Activated CD4-positive, alpha-beta memory T cell treated with anti-CD3 and anti-CD28 coated beads, Interleukin-2, amount 10 ng/mL, durations not matched to agents 7 days and 5 days (primary cell): ENCODE measurements at places on chromosomes 1 and 21. TPM values are rescaled to one million over a fixed set of nuclear protein-coding genes. Genes with fewer than 3 reads are reported as not detected.

GRCh38 chr1:53642607-53643006 lies 96.4 kb downstream of the GLIS1 start:
- no peak overlapping the region for H3K4me3 ChIP-seq
- no peaks in the 10 kb centered on the region for H3K4me1 ChIP-seq
- no peaks in the 10 kb centered on the region for H3K36me3 ChIP-seq
- H3K27ac ChIP-seq = no peak overlapping the region

GRCh38 chr1:44810101-44810761 lies 1.9 kb downstream of the BTBD19 start:
- peaks cover 83% of the 10 kb centered on the region for H3K4me1 ChIP-seq
- no peaks in the 10 kb centered on the region for H3K27me3 ChIP-seq
- peak overlapping the region; percentile 98 for H3K27ac ChIP-seq
- H3K4me3 ChIP-seq = peak overlapping the region; percentile 73

- H3K27ac ChIP-seq = no peak overlapping the region
- H3K4me3 ChIP-seq = no peak overlapping the region
- no peak for DNase-seq
- peaks cover 22% of the 10 kb centered on the region for H3K27me3 ChIP-seq
These were observed 160.5 kb upstream of the KIAA0040 start for GRCh38 chr1:175353066-175353465.

GRCh38 chr1:25804244-25804963 lies 4.4 kb downstream of the SELENON start:
- no peak overlapping the region for H3K4me3 ChIP-seq
- peaks cover 9% of the 10 kb centered on the region for H3K27me3 ChIP-seq
- peaks cover 29% of the 10 kb centered on the region for H3K4me1 ChIP-seq
- no peaks in the 10 kb centered on the region for H3K36me3 ChIP-seq
- H3K27ac ChIP-seq = no peak overlapping the region

GRCh38 chr1:25723250-25723880 lies 76.6 kb upstream of the SELENON start:
- no peak overlapping the region for H3K4me3 ChIP-seq
- no peaks in the 10 kb centered on the region for H3K4me1 ChIP-seq
- H3K36me3 ChIP-seq = peaks cover 2% of the 10 kb centered on the region

DNA sequence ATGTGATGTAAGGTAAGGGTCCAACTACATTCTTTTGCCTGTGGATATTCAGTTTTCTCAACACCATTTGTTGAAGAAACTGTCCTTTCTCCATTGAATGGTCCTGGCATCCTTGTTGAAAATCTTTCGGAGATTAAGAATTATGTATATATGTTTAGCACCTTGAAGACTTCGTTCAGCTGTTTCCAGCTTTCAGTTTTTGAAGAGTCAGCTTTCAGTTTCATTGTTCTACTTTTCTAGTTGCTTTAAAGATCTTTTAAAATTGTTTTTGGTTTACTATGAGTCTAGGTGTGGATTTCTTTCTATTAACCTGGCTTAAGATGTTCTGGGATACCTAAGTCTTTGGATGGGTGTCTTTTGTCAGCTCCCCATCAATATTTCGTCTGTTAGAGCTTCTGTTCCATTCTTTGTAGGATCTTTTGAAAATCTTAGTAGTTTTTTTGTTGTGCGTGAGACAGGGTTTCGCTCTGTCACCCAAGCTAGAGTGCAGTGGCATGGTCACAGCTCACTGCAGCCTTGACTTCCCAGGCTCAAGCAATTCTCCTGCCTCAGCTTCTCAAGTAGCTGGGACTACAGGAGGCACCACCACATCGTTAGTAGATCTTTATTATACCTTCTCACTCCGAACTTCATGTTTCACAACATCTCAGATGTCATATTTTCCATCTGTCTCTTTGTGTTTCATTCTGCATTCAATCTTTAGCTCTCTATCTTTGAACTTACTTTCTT lies 353.5 kb upstream of the B3GALT2 start:
- peak overlapping the region; percentile 71 for H3K4me3 ChIP-seq
- H3K36me3 ChIP-seq = peaks cover 34% of the 10 kb centered on the region

GRCh38 chr1:152906023-152906565 lies 2.3 kb upstream of the IVL start:
- H3K27me3 ChIP-seq = peaks cover 12% of the 10 kb centered on the region
- no peaks in the 10 kb centered on the region for H3K4me1 ChIP-seq
- H3K27ac ChIP-seq = no peak overlapping the region
- no peak overlapping the region for H3K4me3 ChIP-seq
- DNase-seq = no peak

GRCh38 chr1:219000631-219001030 lies 173.0 kb upstream of the LYPLAL1 start:
- DNase-seq = no peak
- H3K27me3 ChIP-seq = no peaks in the 10 kb centered on the region
- no peaks in the 10 kb centered on the region for H3K4me1 ChIP-seq
- H3K36me3 ChIP-seq = no peaks in the 10 kb centered on the region

DNA sequence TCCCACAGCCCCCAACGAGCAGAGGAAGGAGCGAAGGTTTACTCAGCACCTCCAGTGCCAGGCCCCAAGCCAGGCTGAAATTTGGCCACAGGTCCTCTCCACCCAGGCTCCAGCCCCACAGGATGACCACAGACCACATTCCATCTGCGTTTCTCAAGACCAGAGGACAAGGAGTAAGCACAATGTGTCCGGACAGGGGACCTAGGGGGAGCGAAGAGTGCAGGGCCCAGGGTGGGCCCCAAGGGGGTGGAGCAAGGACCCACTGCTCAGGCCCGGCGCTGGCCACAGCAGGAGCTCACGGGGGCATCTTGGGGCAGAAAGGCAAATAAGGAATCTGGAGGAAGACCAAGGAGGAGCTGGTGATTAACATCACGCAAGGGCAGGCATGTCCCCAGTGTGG lies 100.5 kb downstream of the NPHP4 start:
- no peaks in the 10 kb centered on the region for H3K27me3 ChIP-seq
- peaks cover 6% of the 10 kb centered on the region for H3K36me3 ChIP-seq
- no peak overlapping the region for H3K27ac ChIP-seq
- no peaks in the 10 kb centered on the region for H3K4me1 ChIP-seq

GRCh38 chr1:192580351-192580962 lies 4.9 kb downstream of the RGS1 start:
- peaks cover 46% of the 10 kb centered on the region for H3K36me3 ChIP-seq
- peak overlapping the region; percentile 15 for H3K4me3 ChIP-seq
- H3K27me3 ChIP-seq = no peaks in the 10 kb centered on the region
- no peak for DNase-seq
- no peak overlapping the region for H3K27ac ChIP-seq

- peaks cover 25% of the 10 kb centered on the region for H3K4me1 ChIP-seq
- H3K36me3 ChIP-seq = peaks cover 4% of the 10 kb centered on the region
- H3K4me3 ChIP-seq = no peak overlapping the region
- H3K27me3 ChIP-seq = peaks cover 75% of the 10 kb centered on the region
- no peak for DNase-seq
These were observed 2.9 kb downstream of the RIPK4 start for GRCh38 chr21:41763996-41764395.

DNA sequence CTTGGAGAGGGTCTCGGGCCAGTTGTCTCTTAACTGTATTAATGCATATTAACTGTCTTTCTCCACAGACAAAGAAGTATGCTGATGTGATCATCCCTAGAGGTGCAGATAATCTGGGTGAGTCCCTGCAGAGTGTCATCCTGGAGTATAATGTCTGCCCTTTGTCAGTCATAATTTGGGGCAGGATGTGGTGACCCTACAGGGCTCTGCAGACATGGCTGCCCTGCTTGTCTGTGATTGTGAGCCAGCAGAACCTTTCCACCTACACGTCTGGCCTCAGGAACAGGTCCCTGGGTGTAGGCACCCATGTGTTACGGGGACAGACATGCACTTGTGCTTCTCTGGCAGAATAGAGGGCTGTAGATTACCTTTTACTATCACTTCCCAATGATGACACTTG lies 78.4 kb downstream of the UCK2 start:
- peak overlapping the region; percentile 49 for H3K27ac ChIP-seq
- H3K27me3 ChIP-seq = no peaks in the 10 kb centered on the region
- peaks cover 6% of the 10 kb centered on the region for H3K4me1 ChIP-seq

DNA sequence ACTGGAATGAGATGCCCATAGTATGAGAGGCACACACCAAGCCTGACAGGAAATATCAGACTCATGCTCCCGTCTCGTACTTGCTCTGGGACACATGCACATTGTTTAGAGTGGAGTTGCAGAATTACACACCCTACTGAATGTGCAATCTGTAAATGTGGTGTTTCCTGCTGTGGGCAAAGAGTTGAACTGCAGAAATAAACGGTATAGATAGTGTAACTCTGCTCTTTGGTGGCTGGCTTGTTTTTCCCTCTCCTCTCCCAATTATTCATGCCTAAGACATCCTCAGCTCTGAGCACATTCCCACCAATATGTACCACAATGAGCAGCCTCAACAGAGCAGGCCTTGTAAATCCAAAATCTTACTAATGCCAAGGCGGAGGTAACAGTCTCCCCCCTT lies 90.1 kb upstream of the DIRAS3 start:
- H3K4me3 ChIP-seq = no peak overlapping the region
- no peak overlapping the region for H3K27ac ChIP-seq
- DNase-seq = no peak
- peaks cover 2% of the 10 kb centered on the region for H3K27me3 ChIP-seq
- no peaks in the 10 kb centered on the region for H3K4me1 ChIP-seq

DNA sequence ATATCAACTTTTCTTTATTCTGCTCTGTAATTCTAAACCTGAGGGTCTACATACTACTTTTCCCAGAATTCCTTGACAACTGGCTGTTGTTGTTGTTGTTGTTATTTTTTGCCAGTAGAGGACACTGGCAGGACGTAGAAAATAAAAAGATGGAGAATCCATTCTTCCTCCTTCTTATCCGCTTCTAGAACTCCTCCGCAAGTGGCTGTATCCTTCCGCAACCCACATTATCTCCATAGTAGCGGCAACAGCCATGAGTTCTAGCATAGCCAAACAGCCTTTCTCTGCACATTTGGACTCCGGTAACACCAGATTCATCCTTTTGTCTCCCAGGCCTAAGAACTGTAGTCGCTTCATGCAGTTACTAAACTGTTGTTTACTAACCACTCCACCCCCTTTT lies 91.1 kb upstream of the CACHD1 start:
- no peak overlapping the region for H3K4me3 ChIP-seq
- no peak overlapping the region for H3K27ac ChIP-seq
- peaks cover 9% of the 10 kb centered on the region for H3K27me3 ChIP-seq
- H3K36me3 ChIP-seq = no peaks in the 10 kb centered on the region
- no peak for DNase-seq

GRCh38 chr1:230073371-230074035 lies 6.5 kb downstream of the GALNT2 start:
- H3K27me3 ChIP-seq = no peaks in the 10 kb centered on the region
- no peak overlapping the region for H3K4me3 ChIP-seq
- H3K27ac ChIP-seq = no peak overlapping the region
- H3K4me1 ChIP-seq = peaks cover 31% of the 10 kb centered on the region

- no peak overlapping the region for H3K4me3 ChIP-seq
- DNase-seq = no peak
- H3K27ac ChIP-seq = no peak overlapping the region
- H3K27me3 ChIP-seq = no peaks in the 10 kb centered on the region
- peaks cover 16% of the 10 kb centered on the region for H3K4me1 ChIP-seq
- peaks cover 92% of the 10 kb centered on the region for H3K36me3 ChIP-seq
These were observed 15.1 kb upstream of the PIGV start for GRCh38 chr1:26772687-26773086.

DNA sequence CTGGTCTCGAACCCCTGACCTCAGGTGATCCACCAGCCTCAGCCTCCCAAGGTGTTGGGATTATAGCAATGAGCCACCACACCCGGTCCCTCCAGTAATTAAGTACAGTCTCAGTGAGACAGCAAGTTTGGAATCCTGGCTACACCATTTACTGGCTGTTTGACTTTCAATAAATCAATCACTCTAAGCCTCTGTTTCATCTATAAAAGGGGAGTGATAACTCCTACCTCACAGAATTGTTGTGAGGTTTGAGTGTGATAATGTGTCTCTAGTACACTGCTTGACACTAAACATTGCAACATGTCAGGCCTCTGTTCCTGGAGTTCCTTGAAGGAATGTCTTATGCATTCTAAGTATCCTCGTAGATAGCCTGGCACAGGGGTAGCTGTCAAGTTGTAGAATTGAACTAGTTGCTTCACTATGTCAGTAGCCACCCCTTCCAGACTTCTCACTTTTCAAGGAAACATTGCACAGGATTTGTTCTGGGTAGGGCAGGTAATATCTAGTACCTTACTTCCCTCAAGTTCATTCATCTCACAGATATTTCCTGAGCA lies 12.4 kb downstream of the ENTREP3 start:
- H3K27ac ChIP-seq = peak overlapping the region; percentile 88
- H3K4me3 ChIP-seq = peak overlapping the region; percentile 74
- H3K4me1 ChIP-seq = peaks cover 63% of the 10 kb centered on the region
- peaks cover 2% of the 10 kb centered on the region for H3K27me3 ChIP-seq
- H3K36me3 ChIP-seq = peaks cover 20% of the 10 kb centered on the region

GRCh38 chr1:164605254-164606091 lies 46.5 kb downstream of the PBX1 start:
- no peak for DNase-seq
- no peaks in the 10 kb centered on the region for H3K4me1 ChIP-seq
- no peak overlapping the region for H3K27ac ChIP-seq
- H3K4me3 ChIP-seq = no peak overlapping the region
- H3K27me3 ChIP-seq = no peaks in the 10 kb centered on the region

DNA sequence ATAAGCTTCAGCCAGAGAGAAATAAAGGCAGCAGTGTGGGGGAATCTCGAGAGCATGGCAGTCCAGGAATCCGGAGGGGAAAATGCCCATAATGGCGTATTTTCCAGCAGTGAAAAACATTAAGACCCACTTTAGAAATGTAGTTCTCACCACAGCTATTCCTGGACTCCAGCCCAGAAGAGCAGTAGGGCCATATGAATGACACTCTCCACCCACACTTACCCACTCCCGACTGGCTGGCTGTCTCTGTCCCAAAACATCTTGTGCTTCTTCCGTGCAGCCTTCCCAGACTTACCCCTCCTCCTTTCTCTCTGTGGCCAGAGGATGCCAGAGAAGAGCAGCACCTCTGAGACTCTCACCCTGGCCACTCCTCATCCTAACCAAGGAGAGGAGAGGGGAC lies 56.4 kb downstream of the TRABD2B start:
- H3K4me1 ChIP-seq = no peaks in the 10 kb centered on the region
- peaks cover 9% of the 10 kb centered on the region for H3K27me3 ChIP-seq

Gene MCOLN2
- 28.2 TPM for total RNA-seq

Gene ATP6V1G3
- total RNA-seq = not detected

Gene ITPKB
- 43.6 TPM for total RNA-seq

Gene RYR2
- 0.08 TPM for total RNA-seq

Gene AXDND1
- total RNA-seq = 0.58 TPM

Gene ACBD6
- 33.2 TPM for total RNA-seq

Gene PLCH2
- total RNA-seq = 32.7 TPM

Gene THEMIS2
- 60.1 TPM for total RNA-seq

Gene OR2W3
- not detected for total RNA-seq

Gene CD1D
- not detected for total RNA-seq

Gene ADAM30
- total RNA-seq = not detected

Gene LRRN2
- 0.10 TPM for total RNA-seq

Gene ORC1
- total RNA-seq = 28.3 TPM
